ENCODE measurements at places on chromosomes 5 and 9.

DNA sequence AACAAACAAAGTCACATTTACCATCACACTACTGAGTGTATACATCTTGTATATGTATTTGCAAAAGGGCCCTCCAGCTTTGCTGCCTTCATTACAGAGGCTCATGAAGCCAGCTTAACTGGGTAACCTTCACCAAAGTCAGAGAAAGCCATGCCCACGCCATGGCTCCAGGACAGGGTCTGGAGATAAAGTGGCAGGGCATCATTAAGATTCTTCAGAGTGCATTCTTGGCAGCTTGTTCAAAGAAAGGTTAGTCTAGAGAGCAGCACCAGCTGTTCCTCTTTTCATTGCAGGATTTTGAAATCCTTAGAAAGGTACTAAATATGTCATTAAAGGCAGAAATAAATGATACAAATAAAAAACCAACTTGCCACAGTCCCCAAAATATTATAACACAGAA, 333.2 kb downstream of the NDUFS4 start:
- DNase-seq: no peak

GRCh38 chr5:112636751-112637150, 100.9 kb upstream of the APC start:
- DNase-seq: no peak

DNA sequence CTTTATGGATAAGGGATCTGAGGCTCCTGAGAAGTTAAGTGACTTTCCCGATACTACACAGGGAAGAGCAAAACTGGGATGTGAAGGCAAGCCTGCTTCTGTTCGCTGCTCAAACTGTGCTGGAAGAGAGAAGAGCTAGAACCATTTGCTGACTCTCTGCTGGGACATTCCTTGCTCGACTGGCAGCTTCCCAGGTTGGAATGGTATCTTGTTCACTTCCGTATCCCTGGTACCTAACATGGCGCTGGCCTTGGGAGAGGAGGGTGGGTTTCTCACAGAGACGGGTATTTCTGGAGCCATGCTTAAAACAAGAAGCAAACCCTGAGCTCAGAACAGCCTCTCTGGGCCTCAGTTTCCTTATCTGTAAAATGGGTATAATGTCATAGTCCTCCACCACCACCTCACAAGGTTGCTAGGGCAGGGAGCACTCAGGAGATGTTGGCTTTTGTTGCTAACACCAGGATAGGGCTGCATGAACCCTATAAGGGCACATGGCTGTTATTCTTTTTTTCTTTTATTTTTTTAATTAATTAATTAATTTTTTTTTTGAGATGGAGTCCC, 68.0 kb upstream of the STXBP1 start:
- DNase-seq: no peak

- peak; percentile 3 for DNase-seq
Measured at GRCh38 chr9:23447166-23447565, 378.9 kb downstream of the ELAVL2 start.

Data from COR-L47 (cell line).